T-helper 17 cell (primary cell): ENCODE measurements at places on chromosomes 6 and 20. TPM values are rescaled to one million over a fixed set of nuclear protein-coding genes. Genes with fewer than 3 reads are reported as not detected.

GRCh38 chr6:39818695-39819094, 26.5 kb downstream of the DAAM2 start:
- no peak for DNase-seq

- no peak for DNase-seq
These were observed 159.2 kb downstream of the CD109 start for GRCh38 chr6:73854998-73855718.

DNA sequence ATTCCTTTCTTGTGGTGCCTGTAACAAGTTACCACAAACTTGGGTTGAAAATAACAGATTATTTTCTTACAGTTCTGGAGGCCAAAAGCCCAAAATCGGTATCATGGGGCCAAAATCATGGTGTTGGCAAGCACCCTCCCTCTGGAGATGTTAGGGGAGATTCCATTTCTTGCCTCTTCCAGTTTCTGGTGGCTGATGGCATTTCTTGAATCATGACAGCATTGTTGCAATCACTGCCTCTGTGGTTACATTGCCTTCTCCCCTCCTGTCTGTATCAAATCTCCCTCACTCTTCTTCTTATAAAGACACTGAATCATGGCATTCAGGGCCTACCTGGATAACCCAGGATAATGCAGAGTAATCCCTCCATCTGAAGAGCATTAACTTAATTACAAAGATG, 17.9 kb upstream of the TENT5A start:
- DNase-seq, result no peak

GRCh38 chr20:62518911-62519310, 43.1 kb upstream of the GATA5 start:
- DNase-seq, result no peak

- DNase-seq, result no peak
These were observed 96.9 kb downstream of the JPH2 start for GRCh38 chr20:44089987-44090674.

DNA sequence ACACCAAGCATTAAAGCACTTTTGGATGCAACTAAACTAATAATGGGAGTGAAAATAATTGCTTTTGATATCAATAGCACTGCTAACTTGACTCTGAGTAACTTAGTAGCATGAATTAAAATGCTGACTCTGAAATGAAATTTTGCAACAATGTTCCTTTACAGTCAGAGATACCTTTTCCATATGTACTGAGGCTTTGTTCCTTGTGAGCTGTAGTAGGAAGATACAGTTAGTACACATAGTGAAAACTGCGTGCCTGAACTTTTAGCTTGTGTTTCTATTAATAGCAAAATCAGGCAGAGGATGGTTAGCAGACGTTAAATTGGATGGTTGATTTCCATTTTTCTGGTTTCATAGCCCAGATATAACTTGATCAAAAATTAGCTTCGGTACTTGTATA, 18.6 kb downstream of the ADGRG6 start:
- DNase-seq, result no peak

HS3ST5 gene
- total RNA-seq, result not detected

TOMM6 gene
- total RNA-seq, result 99.1 TPM

CYP21A2 gene
- 0.76 TPM for total RNA-seq

DNA sequence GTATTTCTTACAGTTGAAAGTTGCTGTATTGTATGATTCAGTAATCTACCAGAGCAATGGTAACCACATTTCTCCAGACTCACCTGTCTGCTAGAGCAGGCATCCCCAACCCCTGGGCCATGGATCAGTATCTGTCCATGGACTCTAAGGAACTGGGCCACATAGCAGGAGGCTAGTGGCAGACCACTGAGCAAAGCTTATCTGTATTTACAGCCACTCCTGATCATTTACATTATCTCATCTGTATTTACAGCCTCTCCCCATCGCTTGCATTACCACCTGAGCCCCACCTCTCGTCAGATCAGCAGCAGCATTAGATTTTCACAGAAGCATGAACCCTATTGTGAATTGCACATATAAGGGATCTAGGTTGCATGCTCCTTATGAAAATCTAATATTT, 60.3 kb upstream of the MANEA start:
- DNase-seq, result no peak

DNA sequence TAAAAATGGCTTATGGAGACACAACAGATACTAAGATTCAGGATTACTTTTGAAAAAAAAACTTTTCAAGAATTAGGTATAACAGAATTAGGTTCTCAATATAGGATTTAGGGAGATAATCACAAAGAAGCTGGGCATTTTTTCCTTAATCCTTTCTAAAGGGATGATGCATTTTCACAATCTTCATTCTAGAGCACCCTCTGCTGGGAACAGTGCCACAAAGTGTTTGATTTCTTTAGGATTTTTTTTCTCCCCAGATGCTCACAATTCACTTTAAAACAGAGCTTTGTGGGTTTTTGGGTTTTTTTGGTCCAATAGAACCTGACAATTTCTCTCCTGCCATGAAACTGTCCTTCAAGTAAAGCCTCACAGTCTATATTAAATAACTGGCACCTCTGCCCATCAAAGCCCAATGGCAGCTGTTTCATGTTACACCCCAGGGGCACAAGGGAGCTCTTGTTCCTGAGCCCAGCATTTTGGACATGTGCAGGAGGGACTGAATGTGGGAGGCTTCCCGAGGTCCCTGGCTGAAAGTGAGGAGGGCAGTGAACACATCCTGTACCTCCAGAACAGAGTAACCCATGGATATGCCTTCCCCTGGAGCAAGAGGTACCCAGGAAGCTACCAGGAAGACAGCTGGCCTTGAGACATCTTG, 39.7 kb downstream of the PREP start:
- no peak for DNase-seq

DNA sequence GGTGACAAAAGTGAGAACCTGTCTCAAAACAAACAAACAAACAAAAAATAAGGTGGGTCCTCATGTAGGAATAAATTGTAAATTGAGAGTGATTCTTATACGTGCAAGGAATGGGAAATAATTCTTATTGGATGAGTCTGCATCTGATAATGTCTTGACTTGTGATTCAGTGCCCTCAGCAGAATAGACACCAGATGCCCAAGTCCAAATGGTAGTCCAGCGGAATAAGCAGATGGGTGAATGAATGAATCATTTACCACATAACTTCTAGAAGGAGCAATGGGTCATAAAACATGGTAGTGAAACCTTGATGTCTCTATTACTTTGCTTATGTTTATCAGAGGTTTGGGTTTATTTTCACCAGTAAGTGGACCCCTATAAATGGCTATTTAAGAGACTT, 747.7 kb downstream of the PHF3 start:
- no peak for DNase-seq

DNA sequence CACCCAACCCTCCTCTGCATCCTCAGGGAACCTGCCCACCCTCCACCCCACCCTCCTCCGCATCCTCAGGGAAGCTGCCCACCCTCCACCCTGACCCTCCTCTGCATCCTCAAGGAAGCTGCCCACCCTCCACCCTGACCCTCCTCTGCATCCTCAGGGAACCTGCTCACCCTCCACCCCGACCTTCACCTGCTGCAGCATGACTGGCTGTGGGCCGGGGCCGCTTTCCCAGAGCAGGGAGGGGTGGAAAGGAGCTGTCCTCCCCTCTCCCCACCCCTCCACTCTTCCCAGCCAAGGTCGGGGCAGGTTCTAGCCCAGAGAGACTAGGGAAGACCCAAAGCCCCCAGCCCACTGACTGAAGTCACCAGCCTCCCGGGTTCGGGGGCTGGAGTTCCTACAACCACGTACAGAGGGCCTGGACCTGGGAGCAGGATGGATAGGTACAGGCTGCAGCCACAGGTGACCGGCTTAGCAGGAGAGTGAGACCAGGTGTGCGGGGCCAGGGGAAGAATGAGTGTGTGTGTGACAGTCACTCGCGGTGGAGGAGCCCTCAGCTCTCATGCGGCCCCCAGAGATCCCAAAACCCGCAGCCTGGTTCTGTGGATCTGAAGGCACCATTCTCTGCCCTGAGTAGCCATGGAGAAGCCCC, 11.6 kb downstream of the EEF1A2 start:
- DNase-seq, result no peak

SLPI gene
- not detected for total RNA-seq

DNA sequence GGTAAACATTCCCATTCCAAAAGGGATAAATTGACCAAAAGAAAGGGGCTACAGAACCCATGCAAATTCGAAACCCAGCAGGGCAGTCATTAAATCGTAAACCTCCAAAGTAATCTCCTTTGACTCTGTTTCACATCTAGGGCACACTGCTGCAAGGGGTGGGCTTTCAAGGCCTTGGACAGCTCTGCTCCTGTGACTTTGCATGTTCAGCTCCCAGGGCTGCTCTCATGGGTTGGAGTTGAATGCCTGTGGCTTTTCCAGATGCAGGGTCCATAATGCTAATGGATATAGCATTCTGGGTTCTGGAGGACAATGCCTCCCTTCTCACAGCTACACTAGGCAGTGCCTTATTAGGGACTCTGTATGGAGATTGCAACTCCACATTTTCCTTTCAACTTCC, 211.9 kb upstream of the MANEA start:
- no peak for DNase-seq

DNA sequence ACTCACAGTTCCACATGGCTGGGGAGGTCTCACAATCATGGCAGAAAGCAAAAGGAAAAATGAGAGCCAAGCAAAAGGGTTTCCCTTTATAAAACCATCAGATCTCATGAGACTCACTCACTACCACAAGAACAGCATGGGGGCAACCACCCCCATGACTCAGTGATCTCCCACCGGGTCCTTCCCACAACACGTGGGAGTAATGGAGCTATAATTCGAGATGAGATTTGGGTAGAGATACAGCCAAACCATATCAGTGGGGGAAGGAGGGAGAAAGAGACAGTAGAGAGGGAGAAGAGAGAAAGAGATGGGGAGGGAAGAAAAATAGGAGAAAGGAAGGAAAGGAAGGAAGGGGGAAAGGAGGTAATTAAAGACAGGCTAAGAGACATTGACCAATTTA, 30.1 kb downstream of the GMDS start:
- DNase-seq, result no peak

DNA sequence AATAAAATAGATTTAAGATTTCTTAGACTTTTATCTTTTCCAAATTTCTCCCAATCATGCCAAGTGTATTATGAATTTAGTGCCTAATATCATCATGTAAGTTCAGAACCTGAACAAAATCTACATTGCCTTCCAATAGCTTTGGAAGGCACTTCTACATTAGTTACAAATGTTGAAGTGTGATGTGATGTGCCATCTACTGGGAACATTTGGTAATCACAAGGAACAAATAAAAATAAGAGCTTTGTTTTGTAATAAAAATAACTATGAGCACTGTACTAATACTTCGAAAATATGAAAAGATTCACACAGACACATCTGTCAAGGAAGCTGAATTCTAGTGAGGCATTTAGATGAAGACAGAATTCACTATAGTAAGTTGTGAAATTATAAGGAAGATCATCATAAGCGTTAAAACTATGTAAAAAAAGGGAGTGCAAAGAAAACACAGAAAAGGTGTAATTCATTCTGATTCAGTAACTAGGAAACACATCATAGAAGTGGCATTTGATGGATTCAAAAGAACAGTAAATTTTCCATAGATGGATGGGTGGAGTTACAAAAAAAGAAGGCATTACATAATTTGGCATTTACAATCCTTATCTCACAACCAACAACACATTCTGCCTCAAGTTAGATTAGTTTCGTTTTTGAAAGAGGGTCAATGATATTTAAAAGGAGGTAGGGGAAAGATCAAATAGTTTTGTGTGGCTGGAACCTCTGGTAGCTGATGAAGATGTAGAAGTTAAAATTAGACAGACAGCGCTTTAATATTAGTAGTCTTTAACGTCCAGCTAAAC, 161.0 kb downstream of the ASCC3 start:
- no peak for DNase-seq

OPRL1 gene
- total RNA-seq, result 2.7 TPM

FAM209B gene
- total RNA-seq, result 1.5 TPM

GRCh38 chr6:154447954-154448353, 62.5 kb downstream of the CNKSR3 start:
- DNase-seq, result no peak

DNA sequence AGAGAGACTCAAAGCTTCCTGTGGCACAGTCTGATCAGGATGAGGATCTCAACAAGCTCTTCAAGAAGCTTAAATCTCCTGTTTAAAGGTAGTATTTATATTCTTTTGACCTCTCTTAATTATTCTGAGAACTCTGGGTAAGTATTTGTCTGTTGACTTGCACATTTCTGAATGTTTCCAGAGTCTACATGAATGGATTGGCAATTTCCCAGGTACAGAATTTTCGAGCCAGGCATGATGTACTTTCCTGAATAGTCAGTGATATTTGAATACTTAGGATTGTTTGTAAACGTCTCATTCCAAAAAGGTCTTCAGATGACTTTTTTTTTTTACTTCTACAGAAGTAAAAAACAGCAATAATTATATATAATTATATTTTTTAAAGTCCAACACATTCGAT, 293.4 kb downstream of the TBC1D32 start:
- no peak for DNase-seq

GRCh38 chr6:24666097-24666640, 530 bp downstream of the TDP2 start:
- DNase-seq, result peak; percentile 31

GRCh38 chr6:90459225-90459758, 127.6 kb downstream of the MAP3K7 start:
- no peak for DNase-seq

DNA sequence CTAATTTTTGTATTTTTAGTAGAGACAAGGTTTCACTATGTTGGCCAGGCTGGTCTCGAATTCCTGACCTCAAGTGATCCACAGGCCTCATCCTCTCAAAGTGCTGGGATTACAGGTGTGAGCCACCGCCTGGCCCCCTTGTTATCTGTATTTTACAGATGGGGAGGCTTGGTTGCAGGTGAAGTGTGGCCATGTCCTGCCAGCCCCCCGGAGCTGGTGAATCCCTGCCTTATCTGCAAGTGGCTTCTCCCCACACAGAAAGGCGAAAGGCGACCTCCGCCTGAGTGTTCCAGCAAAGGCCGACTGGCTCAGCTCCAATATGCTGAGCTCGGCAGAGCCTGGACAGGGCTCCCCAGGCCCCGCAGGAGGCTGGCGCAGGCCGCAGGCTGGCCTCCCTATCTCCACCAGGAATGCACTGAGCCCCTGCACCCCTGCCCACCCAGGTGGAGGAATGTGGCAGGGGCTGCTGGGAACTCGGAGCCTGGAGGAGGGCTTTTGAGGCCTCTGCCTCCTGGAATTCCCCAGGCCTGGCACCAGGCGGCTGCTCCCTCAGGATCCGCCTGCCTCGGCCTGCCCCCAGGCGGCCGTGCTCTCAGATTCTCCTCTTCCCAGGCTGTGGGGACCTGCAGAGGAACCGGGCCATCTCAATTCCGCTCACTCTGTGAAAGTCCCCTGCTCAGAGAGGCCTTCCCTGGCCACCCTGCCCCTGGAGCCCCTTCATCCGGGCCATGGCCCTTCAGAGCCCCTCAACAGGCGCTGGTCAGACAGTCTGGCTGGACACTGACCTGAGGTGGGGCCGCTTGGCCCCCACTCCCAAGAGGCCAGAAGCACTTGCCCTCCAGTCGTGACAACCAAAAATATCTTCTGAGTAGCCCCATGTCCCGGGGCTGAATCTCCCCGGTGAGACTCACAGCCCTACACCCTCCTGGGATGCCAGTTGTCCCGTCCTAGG, 9.3 kb upstream of the LAMA5 start:
- no peak for DNase-seq
